ENCODE measurements at places on chromosomes 5 and 9.

- no peak for DNase-seq
These were observed 155.6 kb upstream of the IER5L start for GRCh38 chr9:129333617-129334104.

DNA sequence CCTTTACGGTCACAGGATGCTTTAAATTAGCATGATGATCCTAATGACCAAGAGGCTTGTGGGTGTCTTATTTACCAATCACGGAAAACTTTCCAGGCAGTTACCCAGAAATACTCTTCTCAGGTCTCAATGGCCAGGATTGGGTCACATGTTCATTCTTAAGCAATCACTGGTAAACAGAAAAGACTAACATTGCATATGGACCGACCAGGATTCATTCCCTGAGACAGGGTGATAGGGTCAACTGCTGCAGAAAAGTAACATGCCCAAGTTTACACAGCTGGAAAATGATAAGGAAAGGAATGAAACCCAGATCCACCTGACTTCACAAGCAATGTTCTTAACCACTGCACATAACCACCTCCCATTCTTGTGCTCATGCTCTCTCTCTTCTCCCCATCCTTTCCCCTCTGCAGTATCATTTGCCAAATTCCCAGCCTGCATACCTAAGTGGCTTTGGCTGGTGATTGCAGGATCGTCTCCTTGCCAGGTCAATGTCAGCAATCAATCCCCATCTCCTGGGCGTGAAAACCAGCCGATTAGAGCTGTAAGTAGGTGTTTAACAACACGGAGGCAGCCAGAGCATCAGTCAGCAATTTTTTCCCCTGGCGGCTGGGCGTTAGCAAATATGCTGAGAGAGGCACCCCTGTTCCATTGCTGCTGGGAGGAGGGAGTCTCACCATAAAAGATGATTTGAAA lies 219.4 kb downstream of the NMUR2 start:
- no peak for DNase-seq

DNA sequence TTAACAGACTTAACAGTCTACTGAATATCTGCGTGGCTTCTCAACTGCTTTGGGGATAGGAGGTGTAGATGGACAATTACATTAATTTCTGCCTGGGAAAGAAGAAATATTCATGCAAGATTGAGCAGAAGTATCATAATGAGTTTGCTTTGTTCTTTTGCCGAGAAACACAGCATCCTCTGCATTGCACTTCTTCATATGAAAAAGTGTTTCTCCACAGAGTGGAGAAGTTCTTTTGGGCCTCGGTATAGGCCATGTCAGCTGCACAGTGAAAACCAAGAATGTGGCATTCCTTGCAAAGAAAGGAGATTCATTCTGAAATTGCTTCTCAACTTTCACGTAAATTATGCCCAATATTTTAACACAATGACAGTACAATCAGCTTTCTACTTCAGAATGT lies 17.6 kb upstream of the SNX2 start:
- no peak for DNase-seq

- DNase-seq: no peak
These were observed 124.0 kb downstream of the EFNA5 start for GRCh38 chr5:107546719-107547118.

- DNase-seq: no peak
These were observed 2.4 kb downstream of the FGFR4 start for GRCh38 chr5:177089127-177089526.

All from DND-41 (cell line).